ENCODE measurements at places on chromosomes 6 and 20.

- DNase-seq = no peak
Measured at GRCh38 chr20:22946596-22946995, 88.5 kb upstream of the SSTR4 start.

GRCh38 chr20:23614163-23614562, 8.4 kb upstream of the CST9 start:
- no peak for DNase-seq

DNA sequence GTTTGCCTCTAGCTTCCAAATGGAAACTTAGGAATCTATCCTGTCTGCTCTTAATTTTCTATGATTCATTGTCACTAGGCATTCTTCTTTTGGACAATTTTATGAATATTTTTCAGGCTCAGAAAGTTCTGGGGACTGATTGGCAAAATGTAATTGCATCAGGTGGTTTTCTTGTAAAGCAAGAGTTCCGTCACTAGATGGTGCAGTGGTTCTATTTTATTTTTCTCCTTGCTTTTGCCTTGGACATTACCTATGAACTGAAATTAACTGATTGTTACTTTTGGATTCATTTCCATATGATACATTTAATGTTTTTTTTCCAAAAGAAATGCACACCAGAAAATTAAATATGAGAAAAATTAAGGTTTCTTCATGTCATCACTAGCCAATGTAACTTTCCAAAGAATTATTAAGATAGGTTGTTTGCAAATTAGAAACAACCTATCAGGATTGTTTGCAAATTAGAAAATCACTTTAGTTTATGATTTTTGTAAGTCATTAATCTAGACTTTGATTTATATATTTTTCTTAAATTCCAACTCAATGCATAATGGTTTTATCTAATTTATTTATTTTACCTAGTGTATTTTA, 48.0 kb downstream of the TMEM170B start:
- peak; percentile 55 for DNase-seq

- no peak for DNase-seq
Measured at GRCh38 chr20:9399322-9399721, 115.1 kb upstream of the LAMP5 start.

DNA sequence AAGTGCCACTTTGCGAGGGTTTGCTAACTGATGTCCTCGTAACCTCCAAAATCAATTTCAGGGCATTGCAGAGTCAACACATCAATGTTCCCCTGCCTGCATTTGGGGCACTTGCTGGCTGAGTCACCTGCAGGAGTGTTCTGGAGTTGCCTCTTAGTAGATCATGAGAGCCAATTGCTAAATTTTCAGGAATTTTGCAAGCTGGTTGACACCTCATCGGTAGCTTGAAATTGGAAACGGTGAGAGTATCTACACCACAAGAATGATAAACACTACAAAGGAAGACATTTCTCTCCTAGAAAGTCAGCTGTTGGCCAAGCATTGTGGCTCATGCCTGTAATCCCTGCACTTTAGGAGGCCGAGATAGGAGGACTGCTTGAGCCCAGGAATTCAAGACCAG, 10.8 kb upstream of the BFSP1 start:
- DNase-seq = no peak

DNA sequence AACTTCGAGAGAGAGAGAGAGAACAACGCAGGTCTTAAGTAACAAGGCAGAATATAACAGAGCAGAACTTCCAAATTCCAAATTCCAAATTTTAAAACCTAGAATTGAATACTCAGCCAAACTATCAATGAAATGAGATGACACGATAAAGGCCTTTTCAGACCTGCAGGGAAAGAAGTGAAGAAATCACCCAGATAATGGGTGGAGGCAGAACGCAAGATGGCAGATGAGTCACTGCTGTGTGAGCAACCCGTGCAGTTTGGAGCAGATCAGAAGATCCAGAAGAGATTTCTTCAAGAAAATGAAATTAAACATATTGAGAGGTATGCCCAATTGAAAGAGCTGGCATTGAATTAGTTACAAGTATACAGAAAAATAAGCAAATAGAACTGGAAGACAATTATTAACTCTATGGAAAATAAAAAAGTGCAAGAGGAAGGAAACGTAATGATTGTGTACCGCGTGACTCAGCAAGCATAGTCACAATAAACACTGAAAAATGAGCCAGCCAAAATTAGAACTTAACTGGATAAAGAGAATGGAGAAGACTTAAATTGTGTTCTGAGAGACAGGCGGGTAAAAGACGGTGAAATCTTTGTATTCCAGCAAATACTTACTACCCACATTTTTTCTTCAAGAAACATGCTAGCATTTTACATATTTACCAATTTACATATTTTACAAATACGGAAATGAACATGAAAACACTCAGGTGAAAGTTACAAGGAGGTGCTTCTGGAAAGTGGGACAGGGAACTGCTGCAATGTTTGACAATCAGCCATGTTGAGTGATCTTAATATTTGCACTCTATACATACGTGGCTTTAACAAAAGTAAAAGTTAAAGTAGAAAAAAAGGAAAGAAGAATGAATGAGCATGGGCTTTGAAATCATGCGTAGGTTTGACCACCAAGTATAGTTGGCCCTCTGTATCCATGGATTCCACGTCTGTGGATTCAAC, 87.9 kb upstream of the CDYL start:
- DNase-seq = no peak

DNA sequence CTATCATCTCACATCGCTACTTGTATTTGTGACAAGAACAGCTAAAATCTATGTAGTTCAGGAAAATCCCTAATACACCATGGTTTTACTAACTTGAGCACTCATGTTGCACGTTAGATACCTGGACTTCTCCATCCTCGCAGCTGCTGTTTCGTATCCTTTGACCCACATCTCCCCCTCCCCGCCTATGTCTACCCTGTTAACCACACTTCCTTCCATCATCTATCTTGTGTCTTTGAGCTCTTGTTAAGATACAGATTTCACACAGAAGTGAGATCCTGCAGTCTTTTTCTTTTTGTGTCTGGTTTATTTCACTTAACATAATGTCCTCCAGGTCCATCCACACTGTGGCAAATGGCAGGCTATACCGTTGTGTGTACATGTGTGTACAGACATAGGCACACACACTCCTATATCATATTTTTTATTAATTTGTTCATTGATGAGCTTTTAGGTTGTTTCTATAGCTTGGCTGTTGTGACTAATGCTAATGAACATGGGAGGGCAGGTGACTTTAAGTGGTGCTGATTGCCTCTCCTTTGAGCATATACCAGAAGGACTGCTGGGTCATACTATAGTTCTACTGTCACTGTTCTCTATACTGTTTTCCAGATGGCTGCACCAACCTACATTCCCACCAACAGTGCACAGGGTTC, 117.8 kb downstream of the WDR27 start:
- no peak for DNase-seq

DNA sequence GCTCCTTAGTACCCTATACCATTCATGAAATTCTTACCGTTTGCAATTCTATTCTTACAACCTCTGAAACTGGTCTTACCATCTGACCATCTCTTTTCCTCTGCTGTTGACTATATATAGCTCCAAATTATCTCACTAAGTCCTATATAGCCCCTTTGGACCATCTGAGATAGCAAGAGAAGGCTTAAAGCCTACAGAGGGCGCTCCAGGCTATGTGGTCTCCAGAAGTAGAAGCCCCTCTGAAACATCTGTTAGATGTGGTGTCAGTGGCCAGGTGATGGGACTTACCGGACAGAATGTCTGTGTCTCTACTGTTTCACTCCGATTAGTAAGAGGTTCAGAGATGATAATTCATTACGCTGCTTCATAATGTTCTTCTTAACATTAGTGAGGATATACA, 140.7 kb upstream of the BMP2 start:
- peak; percentile 18 for DNase-seq

GRCh38 chr6:3825331-3825831, 23.8 kb upstream of the FAM50B start:
- peak; percentile 77 for DNase-seq

DNA sequence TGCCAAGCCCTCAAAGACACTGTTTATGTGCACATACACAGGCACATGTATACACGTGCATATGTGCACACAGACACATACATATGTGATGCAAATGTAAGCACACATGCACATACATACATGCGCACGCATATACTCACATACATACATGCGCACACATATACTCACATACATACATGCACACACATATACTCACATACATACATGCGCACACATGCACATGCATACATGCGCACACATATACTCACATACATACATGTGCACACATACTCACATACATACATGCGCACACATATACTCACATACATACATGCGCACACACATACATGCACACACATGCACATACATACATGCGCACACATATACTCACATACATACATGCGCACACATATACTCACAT, 20.5 kb upstream of the FOXQ1 start:
- DNase-seq = no peak

GRCh38 chr20:25204550-25205276, 9.2 kb downstream of the ENTPD6 start:
- no peak for DNase-seq

DNA sequence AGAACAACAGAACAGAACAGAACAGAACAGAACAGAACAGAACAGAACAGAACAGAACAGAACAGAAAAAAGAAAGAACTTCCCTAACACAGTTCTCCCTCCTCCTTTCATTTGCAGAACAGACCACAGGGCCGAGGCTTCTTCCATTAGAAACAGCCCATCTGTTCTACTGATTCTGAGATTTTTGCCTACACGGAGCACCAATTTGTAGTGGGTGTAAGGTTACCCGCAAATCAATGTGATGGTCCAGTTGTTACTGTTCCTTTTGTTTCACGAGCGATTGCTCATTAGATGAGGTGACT, 734 bp upstream of the OGFRL1 start:
- DNase-seq = no peak

DNA sequence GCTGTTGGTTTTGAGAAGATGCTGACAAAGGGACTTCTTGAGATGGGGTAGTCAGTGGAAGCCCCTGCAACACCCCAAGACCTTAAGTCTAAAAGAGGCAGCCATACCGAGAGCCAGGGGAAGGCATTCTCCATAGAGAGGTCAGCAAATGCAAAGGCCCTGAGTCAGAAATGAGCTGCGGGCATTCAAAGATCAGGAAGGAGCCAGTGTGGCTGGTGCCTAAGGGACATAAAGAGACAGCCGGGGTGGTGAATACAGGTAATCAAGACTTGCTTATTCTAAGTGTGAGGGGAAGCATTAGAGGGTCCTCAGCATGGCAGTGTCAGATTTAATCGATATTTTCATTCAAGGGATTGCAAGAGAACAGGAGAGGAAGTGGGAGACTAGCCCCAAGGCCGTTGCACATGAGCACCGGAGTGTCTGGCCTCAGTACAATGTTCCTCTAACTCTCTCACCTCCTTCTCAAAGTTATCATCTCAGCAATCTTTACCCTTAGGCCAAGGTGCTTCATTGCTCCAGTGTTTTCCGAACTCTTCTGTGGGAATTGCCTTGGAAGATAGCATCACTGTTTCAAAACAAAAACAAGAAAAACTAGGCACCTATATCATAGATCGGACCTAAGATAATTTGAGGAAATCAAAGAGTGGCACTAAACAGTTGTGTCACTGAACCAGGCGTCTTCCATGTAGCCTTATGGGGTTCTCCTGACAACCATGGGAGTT, 173.2 kb downstream of the DOK5 start:
- no peak for DNase-seq

DNA sequence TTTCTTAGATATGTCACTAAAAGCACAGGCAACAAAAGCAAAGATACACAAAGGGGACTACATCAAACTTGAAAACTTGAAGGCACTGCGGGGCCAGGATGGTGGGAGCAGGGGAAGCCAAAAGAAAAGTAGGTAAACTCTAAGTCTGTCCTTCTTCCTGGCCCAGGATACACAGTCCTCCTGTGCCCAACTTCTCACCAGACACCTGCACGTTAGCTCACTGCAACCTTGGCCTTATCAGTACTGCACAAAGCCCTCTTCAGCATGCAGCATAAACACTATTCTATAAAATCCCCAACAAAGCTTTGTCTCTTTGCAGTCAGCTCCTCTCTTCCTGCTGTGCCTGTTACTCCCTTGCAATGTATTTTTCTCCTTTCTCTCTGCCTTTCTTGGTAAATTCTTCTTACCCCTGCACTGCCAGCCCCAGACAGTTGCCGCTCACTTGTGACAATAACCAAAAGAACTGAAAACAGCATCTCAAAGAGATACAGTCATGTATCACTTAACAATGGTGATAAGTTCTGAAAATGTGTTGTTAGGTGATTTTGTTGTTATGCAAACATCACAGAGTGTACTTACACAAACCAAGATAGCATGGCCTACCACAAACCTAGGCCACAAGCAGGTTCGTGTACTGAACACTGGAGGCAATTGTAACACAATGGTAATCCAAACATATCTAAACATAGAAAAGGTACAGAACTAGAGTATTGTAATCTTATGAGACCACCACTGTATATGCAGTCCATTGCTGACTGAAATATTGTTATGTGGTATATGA, 51.2 kb downstream of the NINL start:
- no peak for DNase-seq

- no peak for DNase-seq
Measured at GRCh38 chr6:166777096-166777630, 150.1 kb upstream of the RPS6KA2 start.

DNA sequence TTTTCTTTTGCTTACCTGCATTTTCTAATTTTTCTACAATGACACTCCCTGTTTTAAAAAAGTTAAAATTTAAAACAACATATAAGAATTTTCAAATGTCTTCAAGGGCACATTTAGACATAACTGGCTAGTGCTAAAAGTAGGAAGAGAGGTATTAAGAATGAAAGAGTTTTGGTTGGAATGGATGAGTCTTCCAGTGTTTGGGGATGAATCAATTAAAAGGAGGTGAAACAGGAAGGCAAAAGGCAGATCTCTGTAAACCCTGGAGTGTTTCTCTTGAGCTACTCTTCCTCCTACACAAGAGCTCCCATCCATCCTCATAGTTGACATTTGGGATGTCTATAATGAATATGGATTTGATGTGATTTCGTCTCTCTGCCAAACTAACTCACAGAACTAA, 238.5 kb upstream of the SUPT3H start:
- no peak for DNase-seq

- no peak for DNase-seq
Measured at GRCh38 chr6:34514593-34515472, 41.3 kb downstream of the SPDEF start.

- DNase-seq = no peak
Measured at GRCh38 chr20:45779011-45779915, 12.4 kb downstream of the WFDC3 start.
